ENCODE measurements at places on chromosomes 3 and 15.

- DNase-seq: no peak
Observed at GRCh38 chr15:36254426-36254825, 325.0 kb upstream of the CDIN1 start.

GRCh38 chr3:15831927-15832326 is 34.1 kb upstream of the ANKRD28 start:
- DNase-seq: no peak

GRCh38 chr3:123361071-123361470 is 87.8 kb downstream of the ADCY5 start:
- DNase-seq: no peak

- DNase-seq: peak; percentile 47
Observed at GRCh38 chr3:127547761-127548605, 42.5 kb downstream of the TPRA1 start.

DNA sequence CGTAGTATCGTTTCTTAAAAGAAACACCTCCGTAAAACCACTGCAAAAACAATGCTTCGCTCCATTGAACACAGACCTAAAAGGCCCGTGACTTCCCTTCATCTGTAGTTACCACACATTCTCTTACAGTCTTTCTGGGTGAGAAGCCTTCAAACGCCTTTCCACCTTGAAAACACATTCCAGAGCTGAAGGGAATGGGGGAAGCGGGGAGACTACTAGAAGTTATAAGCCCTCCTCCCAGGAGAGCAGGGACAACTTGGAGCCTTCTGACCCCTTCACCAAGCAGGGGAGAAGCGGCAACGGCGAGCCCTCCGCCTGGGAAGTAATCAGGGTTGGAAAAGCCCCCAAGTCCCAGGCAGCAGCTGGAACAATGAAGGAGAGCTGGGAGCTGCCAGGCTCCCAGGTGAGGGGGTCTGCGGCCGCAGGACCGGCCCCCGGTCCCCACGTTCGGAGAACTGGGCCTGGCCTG is 461 bp downstream of the SECISBP2L start:
- DNase-seq: no peak

GRCh38 chr3:133890037-133890436 is 5.6 kb downstream of the RAB6B start:
- no peak for DNase-seq

DNA sequence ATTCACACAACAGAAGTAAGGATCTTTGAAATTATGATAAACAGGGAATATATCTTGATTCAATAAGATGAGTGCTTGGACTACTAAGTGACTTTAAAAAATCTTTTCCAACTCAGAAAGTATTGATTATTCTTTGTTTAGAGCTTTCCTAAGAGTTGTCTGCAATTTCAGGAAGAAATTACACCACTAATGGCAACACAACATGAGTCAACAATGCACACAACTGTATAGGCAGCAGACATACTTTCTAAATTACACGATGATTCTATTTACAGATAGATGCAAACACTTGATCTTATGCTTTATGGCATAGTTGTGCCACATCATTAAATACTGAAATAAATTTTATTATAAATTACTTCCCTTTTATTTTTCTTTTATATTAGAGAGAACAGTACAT is 4.4 kb downstream of the NAA50 start:
- no peak for DNase-seq

DNA sequence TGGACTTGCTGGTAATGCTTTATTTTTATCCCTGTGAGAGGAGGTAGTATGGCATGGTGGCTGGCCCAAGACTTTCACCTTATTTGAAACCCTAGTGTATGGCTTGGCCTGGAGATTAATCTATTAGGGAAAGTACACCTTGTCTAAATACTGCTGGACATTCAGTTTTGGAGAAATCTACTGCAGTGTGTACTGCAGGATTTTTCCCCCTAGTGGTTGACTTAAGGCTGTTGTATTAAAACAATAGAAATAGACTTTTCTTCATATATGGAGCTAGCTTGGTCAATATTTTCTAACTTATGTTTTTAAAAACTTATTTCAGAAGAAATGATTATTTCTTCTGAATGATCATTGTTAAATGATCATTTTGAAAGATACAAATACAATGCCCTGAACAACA is 13.9 kb upstream of the SLITRK3 start:
- DNase-seq: no peak

DNA sequence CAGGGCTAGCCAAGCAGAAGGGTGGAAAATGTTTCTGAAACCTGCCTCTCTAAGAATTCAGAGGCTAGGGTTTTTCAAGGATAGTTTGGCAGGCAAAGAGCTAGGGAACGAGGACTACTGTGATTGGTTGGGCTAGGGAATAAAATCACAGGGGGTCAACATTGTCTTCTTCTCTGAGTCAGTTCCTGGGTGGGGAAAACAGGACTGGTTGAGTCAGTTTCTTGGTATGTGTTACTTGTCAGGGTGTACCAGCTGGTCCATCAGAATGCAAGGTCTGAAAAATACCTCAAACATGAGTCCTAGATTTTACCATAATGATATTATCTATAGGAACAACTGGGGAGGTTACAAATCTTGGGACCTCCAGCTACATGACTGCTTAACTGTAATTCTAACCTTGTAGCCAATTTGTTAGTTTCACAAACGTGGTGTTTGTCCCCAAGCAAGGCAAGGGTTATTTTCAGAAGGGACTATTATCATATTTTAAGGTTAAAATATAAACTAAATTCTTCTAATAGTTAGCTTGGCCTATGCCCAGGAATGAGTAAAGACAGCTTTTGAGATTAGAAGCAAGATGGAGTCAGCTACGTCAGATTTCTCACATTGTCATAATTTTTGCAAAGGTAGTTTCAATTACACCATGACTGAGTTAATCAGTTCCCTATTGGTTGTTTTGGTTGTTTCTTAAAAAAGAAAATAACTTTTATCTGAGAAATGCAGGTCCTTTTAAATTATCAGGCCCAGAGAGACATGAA is 231.5 kb downstream of the ALCAM start:
- DNase-seq: no peak

DNA sequence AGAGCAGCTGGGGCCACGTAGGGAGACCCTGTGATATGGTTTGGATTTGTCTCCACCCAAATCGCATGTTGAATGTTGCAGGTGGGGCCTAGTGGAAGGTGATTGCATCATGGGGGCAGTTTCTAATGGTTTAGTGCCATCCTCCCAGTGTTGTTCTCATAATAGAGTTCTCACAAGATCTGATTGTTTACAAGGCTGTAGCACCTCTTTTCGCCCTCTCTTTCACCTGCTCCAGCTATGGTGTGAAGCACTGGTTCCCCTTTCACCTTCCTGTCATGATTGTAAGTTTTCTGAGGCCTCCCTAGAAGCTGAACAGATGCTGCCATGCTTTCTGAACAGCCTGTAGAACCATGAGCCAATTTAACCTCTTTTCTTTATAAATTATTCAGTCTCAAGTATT is 198.9 kb upstream of the CBLB start:
- DNase-seq: no peak

- no peak for DNase-seq
Observed at GRCh38 chr3:114899186-114899931, 247.7 kb downstream of the ZBTB20 start.

GRCh38 chr3:36776436-36776835 is 12.1 kb upstream of the DCLK3 start:
- no peak for DNase-seq
